ENCODE measurements at places on chromosomes 5 and 9.

DNA sequence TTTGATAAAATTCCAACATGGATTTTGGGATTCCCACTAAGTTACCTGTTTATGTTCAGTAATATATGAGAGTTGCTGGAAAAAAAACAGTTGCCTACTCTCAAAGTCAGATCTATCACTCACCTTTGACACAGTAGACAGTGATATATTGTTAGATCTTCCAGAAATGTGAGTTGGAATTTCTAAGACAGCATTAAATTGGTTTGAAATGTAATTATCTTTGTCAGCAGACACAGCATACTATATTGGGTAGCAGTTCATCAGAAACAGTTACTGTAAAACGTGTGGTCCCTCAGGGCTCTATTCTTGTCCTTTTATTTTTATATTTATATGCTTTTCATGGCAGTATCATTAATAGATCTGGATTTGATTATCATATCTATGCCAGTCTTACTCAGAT is 433.6 kb upstream of the ARRDC3 start:
- no peak for DNase-seq

- DNase-seq: peak; percentile 76
Measured at GRCh38 chr9:128555180-128555721, 2.9 kb downstream of the SPTAN1 start.

- peak; percentile 30 for DNase-seq
Measured at GRCh38 chr5:151483176-151483575, 35.8 kb downstream of the SLC36A1 start.

GRCh38 chr5:39569857-39570256 is 145.1 kb upstream of the DAB2 start:
- DNase-seq: no peak

GRCh38 chr9:133354766-133355165 is 1.5 kb downstream of the SURF1 start:
- DNase-seq: no peak

DNA sequence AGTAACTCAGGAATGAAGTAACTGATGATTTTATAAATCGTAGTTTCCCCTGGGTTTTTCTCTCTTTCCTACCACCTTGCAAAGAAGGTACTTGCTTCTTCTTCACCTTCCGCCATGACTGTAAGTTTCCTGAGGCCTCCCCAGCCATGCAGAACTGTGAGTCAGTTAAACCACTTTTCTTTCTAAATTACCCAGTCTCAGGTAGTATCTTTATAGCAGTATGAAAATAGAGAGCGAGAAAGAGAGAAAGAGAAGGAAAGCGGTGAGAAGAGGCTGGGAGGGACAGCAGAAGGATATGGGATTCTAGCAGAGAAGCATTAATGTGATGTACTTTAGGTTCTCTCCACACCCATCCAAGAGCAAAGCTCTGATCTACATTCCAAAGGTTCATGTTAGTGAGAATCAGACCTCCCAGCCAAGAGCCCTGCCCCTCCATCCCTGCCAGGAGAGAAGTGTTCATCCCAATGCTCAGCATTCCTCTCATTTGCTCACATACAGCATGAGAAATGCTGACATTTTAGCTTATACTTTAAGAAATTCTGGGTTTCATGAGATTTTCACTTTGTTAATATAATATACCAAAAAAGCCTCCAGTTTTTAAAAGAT is 185.0 kb upstream of the PTGER4 start:
- DNase-seq: no peak
